ENCODE measurements at places on chromosomes 2 and 18. TPM values are rescaled to one million over a fixed set of nuclear protein-coding genes. Genes with fewer than 3 reads are reported as not detected.
A peak's percentile ranks its signal among the peaks of the same experiment; 100 is the strongest.

- DNase-seq: peak; percentile 70
- H3K27ac ChIP-seq: no peak overlapping the region
- H3K4me3 ChIP-seq: no peak overlapping the region
- H3K4me1 ChIP-seq: peaks cover 7% of the 10 kb centered on the region
- peaks cover 7% of the 10 kb centered on the region for H3K27me3 ChIP-seq
These were observed 17.0 kb upstream of the CIDEA start for GRCh38 chr18:12236934-12237832.

DNA sequence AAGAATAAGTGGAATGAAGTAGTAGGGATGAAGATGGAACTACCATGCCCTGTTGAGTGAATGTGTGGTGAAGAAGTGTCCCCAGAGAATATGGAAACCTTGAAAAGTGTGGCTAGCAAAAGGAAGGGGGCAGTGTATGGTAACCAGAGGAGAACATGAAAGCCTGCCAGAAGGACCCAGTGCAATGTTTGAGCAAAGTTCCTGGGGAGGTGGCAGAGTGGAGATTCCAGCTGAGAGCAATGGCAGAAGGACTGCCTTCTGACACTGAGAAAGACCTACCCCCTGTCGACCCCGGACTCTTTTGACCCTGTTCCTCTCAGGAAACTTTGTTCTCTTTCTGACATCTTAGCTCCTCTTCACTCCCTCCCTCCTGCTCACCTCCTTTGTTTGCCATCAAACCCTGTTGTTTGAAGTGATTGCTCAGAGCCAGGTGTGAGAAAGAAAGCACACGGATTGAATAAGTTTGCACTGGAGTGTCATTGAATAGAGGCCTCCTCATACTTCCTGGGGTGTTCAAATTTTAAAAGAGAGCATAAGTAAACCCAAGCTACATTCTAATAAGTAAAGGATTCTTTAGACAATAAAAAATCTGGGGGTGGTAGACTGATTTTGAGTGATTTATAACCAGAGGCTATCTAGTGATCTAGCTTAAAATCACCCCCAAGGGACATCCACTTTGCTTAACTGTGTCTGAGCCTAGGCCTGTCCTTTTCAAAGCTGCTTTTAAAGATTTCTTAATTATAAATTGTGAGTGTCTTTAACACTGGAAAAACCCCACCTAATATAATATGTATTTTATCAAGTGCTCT lies 57.1 kb downstream of the TRIB2 start:
- peaks cover 9% of the 10 kb centered on the region for H3K4me1 ChIP-seq
- DNase-seq: no peak
- H3K27ac ChIP-seq: no peak overlapping the region
- no peaks in the 10 kb centered on the region for H3K36me3 ChIP-seq
- H3K27me3 ChIP-seq: no peaks in the 10 kb centered on the region

DNA sequence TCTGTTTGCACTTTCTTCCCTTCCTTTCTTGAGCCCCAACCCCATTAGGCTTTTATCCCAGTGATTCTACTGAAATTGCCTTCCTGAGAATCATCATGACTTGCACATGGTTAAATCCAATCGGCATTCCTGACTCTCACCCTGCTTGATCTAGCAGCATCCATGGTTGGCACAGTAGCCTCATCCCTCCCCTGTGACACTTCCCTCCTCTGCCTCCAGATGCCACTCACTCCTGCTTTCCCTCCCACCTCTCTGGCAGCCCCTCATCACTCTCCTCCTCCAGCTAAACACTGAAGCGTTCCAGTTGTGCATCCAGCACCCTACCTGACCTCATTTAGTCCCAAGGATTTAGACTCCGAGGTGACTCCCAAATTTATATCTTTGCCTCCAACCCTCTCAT lies 114.7 kb downstream of the GALNT14 start:
- H3K4me1 ChIP-seq: no peaks in the 10 kb centered on the region
- no peak overlapping the region for H3K27ac ChIP-seq
- H3K36me3 ChIP-seq: no peaks in the 10 kb centered on the region

DNA sequence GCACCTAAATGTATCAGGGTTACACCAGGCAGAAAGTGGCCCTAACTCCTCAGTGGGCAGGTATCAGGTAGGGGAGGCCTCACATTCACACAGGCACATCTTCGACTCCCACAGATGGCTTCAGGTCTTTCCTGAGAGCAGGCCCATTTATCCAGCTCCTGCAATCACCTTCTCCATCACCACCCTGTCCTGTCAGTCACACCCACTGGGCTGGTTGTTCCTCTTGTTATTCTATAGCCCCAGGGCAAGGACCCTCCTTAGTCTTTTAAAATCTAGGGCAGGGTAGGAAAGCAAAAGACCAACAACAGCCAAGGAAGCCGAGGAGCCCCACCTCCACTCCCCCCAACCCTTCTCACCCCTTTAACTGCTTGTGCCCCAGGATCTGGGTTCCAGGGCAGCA lies 9.1 kb upstream of the HOXD4 start:
- H3K4me1 ChIP-seq: peaks cover 11% of the 10 kb centered on the region
- no peak overlapping the region for H3K4me3 ChIP-seq
- H3K27me3 ChIP-seq: peaks cover 94% of the 10 kb centered on the region

GRCh38 chr2:38856165-38856564 lies 19.6 kb downstream of the DHX57 start:
- H3K4me1 ChIP-seq: no peaks in the 10 kb centered on the region
- H3K27me3 ChIP-seq: no peaks in the 10 kb centered on the region
- peaks cover 3% of the 10 kb centered on the region for H3K36me3 ChIP-seq
- H3K4me3 ChIP-seq: no peak overlapping the region

- no peaks in the 10 kb centered on the region for H3K4me1 ChIP-seq
- DNase-seq: no peak
- H3K4me3 ChIP-seq: no peak overlapping the region
- H3K27me3 ChIP-seq: no peaks in the 10 kb centered on the region
These were observed 56.3 kb downstream of the SRBD1 start for GRCh38 chr2:45554742-45555140.

GRCh38 chr2:22904126-22904684 lies 480.8 kb upstream of the KLHL29 start:
- no peaks in the 10 kb centered on the region for H3K36me3 ChIP-seq
- peak; percentile 13 for DNase-seq
- H3K27me3 ChIP-seq: no peaks in the 10 kb centered on the region

- DNase-seq: no peak
- peaks cover 15% of the 10 kb centered on the region for H3K4me1 ChIP-seq
- H3K27ac ChIP-seq: no peak overlapping the region
- no peak overlapping the region for H3K4me3 ChIP-seq
- no peaks in the 10 kb centered on the region for H3K27me3 ChIP-seq
These were observed 19.1 kb downstream of the FAM117B start for GRCh38 chr2:202653890-202654289.

DNA sequence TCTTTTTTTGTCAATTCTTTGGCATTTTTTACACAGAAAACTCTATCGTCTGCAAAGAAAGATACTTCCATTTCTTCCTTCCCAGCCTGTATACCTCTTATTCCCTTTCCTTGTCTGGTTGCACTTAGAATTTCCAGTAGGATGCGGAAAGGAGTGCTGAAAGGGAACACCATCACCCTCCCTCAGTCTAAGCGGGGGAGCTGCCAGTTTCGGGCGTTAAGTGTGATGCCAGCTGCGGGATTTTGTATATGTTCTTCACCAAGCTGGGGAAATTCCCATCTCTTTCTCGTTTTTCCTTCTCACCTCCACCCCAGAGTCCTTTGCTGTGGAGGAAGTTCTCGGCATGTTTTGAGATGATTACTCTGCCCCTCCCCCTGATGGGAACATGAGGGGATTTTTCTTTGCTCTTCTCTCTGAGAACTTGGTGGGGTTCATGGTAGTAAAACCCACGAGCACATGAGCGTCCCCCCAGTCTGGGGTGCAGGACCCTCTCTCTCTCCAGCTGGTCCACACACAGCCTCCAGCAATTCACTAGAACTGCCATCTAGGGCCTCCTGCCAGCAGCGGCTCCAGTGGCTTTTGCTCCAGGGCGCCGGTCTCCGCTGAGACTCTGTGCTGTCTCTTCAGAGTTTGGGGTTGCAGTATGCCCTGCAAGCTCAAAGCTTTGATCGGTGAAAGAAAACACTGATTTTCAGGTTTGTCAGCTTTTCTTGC lies 15.5 kb downstream of the AQP12A start:
- no peaks in the 10 kb centered on the region for H3K27me3 ChIP-seq
- H3K4me3 ChIP-seq: no peak overlapping the region
- no peak overlapping the region for H3K27ac ChIP-seq
- H3K36me3 ChIP-seq: no peaks in the 10 kb centered on the region
- no peaks in the 10 kb centered on the region for H3K4me1 ChIP-seq
- DNase-seq: no peak

DNA sequence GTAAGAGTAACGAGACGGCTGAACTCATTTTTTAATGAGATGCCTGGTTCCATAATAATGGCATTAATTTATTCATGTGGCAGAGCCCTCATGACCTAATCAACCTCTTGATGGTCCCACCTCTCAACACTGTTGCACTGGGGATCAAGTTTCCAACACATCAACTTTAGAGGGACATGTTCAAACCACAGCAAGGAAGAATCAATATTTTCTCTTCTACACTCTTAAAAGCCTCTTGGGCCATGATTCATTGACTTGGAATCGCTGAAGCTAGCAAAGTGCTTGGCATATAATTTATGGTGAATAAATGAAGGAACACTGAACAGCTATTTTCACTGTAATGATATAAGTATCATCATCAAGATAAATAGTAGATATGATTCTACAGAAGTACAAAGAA lies 333.0 kb downstream of the TNS1 start:
- no peaks in the 10 kb centered on the region for H3K36me3 ChIP-seq
- no peak overlapping the region for H3K27ac ChIP-seq
- H3K4me1 ChIP-seq: peaks cover 10% of the 10 kb centered on the region
- no peak for DNase-seq
- no peaks in the 10 kb centered on the region for H3K27me3 ChIP-seq

INHBB gene
- 1.6 TPM for total RNA-seq

All from heart right ventricle (tissue), 16 donors.